Bronchial epithelial cell (primary cell): ENCODE measurements at places on chromosomes 4 and X. TPM values are rescaled to one million over a fixed set of nuclear protein-coding genes. Genes with fewer than 3 reads are reported as not detected.
A peak's percentile ranks its signal among the peaks of the same experiment; 100 is the strongest.

GRCh38 chr4:38166768-38167167 is 206.6 kb downstream of the PTTG2 start:
- DNase-seq = no peak

The TMEM150C gene
- total RNA-seq = under 0.01 and 0.13 TPM in 2 replicates

- peak; percentile 14 for DNase-seq
Observed at GRCh38 chr4:37793562-37793961, 32.9 kb upstream of the PGM2 start.

- peak; percentile 56 for DNase-seq
Observed at GRCh38 chr4:7206911-7207567, 14.7 kb downstream of the SORCS2 start.

DNA sequence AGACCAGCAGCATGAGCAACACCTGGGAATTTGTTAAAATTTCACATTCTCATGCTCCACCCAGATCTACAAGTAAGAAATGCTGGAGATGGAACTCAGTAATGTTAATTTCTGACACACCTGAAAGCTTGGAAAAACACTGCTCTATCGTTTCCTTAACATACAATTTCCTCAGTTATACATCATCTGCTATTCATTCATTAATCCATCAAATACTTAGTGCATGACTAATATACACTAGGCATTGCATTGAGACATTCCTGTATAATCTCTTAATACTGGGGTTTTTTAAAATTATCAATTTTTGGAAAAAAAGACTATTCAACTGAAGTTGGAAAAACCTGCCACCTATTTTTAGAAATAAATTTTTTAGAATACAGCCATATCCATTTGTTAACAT is 106.1 kb downstream of the CHM start:
- DNase-seq = peak; percentile 12
